HFFc6 (cell line): ENCODE measurements at places on chromosomes 11 and 22.

GRCh38 chr11:115927823-115928329 lies 423.7 kb upstream of the CADM1 start:
- DNase-seq: no peak

DNA sequence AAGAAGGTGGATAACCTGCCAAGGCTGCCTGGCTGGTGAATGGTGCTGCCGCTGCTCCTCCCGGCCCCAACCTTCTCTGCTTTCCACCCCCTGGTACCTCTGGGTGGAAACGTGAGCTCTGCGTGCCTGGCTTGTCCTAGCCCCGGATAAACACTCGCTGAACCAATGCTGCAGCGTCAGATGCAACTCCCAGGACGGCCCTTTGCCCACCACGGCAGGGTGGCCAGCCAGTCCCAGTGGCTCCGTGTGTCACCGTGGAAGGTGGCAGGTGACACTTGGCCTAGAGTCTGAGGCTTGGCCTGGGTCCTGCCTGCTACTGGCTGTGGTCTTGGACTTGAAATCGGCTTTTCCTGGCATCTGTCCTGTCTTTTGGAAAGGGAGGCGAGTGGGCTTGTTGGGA lies 47.7 kb downstream of the TPCN2 start:
- no peak for DNase-seq

GRCh38 chr11:95585752-95586077 lies 203.9 kb downstream of the FAM76B start:
- no peak for DNase-seq

DNA sequence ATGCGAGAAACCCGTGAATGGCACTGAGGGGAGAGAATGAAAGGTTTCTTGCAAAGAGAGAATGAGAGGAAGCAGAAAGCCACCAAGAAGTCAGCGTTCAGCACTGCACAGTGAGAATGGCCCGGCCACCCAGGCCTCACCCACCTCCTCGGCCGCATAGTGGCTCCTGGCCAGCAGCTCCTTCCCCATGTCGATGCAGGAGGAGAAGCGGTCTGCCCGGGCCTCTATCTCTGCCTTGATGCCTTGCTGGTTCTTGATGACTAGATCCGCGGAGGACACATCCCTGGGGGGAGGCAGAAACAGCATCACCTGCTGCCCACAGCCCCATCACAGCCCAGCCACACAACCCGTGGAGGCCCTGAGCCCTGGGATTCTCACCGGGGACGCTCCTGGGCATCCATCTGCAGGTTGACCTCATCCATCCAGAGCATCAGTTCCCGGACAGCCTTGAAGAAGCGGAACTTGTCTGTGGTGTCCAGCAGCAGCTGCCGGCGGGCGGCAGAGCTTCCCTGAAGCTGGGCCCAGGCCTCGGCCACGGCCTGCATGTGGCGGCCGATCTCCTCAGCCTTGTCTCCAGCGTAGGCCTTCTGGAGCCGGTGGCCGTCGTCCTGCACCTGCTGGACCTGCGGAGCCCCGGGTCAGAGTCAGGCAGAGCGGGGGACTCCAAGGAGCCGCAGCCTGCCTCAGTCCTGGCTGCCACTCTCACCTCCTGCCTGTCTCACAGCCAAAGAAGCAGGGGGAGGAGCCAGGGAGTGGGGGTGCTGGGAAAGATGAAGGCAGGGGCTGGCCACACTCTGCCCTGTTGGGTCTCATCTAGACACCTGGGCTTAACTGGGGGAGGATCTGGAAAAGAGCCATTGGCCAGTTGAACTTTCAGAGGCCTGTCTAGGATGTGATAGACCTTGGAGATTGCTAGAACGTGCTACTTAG lies 12.2 kb upstream of the RBM4B start:
- no peak for DNase-seq

- peak; percentile 97 for DNase-seq
Observed at GRCh38 chr11:120400564-120401364, 64.6 kb downstream of the ARHGEF12 start.

GRCh38 chr22:18970948-18971315 lies 34.8 kb upstream of the PRODH start:
- no peak for DNase-seq

- DNase-seq: no peak
Observed at GRCh38 chr11:8735094-8735493, 52.5 kb downstream of the RPL27A start.
